MCF 10A (cell line): ENCODE measurements at places on chromosomes 1 and 21. TPM values are rescaled to one million over a fixed set of nuclear protein-coding genes. Genes with fewer than 3 reads are reported as not detected.
A peak's percentile ranks its signal among the peaks of the same experiment; 100 is the strongest.

BMP8B gene
- 0.21 and 0.52 TPM in 2 replicates for total RNA-seq

DIO1 gene
- not detected in 2 replicates for total RNA-seq

DNA sequence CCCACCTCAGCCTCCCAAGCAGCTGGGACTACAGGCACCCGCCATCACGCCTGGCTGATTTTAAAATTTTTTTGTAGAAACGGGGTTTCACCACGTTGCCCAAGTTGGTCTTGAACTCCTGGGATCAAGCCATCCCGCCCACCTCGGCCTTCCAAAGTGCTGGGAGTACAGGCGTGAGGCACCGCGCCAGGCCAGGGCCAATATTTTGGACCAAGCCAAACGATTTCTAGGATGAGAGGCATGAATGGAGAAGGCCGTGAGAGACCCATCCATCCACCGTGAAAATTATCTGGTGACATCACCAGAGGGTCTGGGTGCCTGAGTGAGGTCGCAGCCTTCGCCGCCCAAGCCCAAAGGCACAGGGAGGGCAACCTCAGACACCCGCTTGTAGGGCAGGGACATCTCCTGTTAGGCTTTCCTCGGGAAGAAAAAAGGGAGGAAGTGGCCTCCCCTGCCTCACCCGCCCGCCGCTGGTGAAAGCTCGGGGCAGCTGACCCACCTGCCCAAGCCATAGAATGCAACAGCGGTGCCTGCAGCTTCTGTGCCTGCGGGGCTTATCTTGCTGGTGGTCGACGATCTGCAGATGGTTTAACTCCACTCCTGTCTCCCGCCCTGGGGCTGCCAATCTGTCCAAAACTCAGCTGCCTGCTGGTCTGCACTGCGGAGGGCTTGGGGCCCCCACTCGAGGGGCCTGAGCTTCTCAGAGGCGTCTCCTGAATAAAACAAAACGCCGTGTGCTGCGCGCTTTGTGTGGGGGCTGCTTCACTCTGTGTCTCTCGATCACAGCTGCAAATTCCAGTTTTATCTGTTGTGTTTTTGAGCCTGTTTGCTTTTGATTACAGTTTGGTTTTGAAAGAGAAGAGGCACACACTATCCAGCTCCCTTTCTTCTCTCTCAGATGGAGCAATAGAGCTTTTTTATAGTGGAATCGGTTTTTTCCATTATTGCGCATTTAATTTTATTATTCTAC lies 85.8 kb downstream of the MRPS6 start:
- H3K4me3 ChIP-seq, result no peak overlapping the region
- H3K27ac ChIP-seq, result no peak overlapping the region
- H3K4me1 ChIP-seq, result no peaks in the 10 kb centered on the region
- peaks cover 5% of the 10 kb centered on the region for H3K36me3 ChIP-seq
- no peak for DNase-seq

GRCh38 chr1:43822040-43822690 lies 111.4 kb upstream of the ARTN start:
- peaks cover 29% of the 10 kb centered on the region for H3K4me1 ChIP-seq
- H3K27me3 ChIP-seq, result no peaks in the 10 kb centered on the region
- H3K27ac ChIP-seq, result peak overlapping the region; percentile 68
- peaks cover 11% of the 10 kb centered on the region for H3K36me3 ChIP-seq
- H3K4me3 ChIP-seq, result no peak overlapping the region
- peak; percentile 93 for DNase-seq

DNA sequence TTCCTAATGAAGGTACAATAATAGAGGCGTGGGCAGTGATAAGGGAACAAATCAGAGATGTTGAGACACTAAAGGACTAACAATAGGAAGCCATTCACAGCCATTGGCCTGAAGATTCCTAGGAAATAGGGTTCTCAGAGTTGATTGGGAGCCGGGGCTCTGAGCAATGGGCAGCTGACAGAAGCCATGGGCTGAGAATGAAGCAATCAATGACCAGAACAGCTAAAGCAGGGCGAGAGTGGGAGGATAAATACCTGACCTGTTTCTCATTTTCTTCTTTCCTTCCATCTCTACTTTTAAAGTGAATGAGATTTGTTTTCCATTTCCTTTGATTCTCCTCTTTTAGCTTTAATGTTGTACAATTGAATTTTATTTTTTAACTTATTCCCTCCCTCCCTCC lies 774.7 kb upstream of the ADGRL4 start:
- H3K36me3 ChIP-seq, result no peaks in the 10 kb centered on the region
- no peaks in the 10 kb centered on the region for H3K27me3 ChIP-seq
- peak; percentile 1 for DNase-seq
- H3K4me3 ChIP-seq, result no peak overlapping the region

DNA sequence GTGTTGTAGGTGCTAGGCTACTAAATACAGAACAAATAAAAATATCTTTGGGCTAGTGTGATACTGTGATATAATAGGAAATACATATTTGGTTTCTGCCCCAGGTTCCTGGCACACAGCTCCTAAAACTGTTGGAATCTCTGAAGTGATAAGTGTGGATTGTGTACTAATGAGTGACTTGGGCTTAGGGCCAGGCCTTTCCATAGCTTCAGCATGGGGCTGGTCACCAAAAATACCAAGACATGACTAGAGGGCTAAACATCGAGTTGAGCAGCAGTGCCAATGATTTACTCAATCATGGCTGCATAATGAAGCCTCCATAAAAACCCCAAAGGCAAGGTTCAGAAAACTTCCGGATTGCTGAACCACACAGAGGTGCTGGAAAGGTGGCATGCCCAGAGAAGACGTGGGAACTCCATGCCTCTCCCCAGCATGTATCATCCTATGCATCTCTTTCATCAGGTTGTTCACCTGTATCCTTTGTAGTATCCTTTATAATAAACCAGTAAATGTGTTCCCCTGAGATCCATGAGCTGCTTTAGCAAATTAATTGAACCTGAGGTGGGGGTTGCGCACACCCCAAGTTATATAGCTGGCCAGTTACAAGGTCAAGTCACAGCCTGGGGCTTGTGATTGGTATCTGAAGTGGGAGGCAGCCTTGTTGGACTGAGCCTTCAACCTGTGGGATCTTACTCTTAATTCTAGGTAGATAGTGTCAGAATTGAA lies 51.6 kb downstream of the ZMYM4 start:
- H3K4me3 ChIP-seq, result no peak overlapping the region
- peaks cover 22% of the 10 kb centered on the region for H3K4me1 ChIP-seq
- no peaks in the 10 kb centered on the region for H3K27me3 ChIP-seq

DNA sequence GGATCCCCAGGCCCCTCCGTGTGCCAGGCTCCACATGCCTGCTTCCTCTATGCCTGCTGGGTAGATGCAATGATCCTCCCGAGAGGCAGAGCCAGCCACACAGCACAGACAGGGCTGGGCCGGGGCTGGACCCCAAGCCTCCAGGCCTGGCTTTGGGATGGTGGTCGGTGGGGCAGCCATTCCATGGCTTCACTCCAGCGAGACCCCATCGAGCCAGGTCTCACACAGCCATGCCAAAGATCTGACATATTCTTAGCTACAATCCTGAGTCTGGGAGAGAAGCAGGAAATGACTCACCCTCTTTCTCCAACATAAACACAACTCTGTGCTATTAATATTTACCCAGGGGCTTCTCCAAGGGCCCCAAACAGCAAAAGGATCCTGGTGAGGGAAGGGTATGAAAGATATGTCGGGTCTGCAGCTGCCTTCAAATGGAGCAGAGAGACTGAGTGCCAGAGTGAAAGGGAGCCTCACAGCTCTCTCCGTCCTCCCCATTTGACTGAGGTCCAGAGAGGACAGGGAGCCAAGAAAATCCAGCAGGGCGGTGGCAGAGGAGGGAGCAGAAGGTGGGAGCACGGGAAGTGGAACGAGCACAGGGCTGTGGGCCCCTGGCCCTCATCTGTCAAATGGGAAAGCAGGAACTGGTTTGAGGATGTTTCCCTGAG lies 639.5 kb downstream of the MATN1 start:
- H3K27ac ChIP-seq, result peak overlapping the region; percentile 63
- no peaks in the 10 kb centered on the region for H3K36me3 ChIP-seq

KDF1 gene
- 5.1 and 8.8 TPM in 2 replicates for total RNA-seq

DNA sequence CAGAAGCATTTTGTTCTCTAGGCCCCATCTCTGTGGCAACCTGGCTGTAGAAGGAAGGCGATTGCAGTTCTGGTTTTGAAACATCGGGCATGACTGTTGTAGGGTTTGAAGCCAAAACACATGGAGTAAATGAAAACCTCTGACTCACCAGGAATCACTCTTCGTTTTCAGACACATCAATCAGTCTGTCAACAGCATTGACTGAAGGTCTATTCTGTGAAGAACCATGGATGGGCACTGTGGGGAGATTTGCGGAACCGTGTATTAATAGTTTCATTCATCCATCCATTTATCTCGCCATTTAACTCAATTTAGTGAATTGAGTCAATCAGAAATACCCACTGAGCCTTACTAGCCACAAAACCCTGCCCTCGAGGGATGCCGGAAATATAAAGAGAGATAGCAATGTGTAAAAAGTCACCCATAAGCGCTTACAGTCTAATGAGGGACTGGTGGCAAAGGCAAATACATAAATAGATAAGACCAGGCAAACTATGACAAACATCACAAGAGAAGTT lies 364.6 kb upstream of the PROX1 start:
- DNase-seq, result peak; percentile 34
- no peaks in the 10 kb centered on the region for H3K36me3 ChIP-seq
- H3K27ac ChIP-seq, result no peak overlapping the region
- H3K27me3 ChIP-seq, result no peaks in the 10 kb centered on the region

ANGPTL1 gene
- total RNA-seq, result not detected in 2 replicates

DNA sequence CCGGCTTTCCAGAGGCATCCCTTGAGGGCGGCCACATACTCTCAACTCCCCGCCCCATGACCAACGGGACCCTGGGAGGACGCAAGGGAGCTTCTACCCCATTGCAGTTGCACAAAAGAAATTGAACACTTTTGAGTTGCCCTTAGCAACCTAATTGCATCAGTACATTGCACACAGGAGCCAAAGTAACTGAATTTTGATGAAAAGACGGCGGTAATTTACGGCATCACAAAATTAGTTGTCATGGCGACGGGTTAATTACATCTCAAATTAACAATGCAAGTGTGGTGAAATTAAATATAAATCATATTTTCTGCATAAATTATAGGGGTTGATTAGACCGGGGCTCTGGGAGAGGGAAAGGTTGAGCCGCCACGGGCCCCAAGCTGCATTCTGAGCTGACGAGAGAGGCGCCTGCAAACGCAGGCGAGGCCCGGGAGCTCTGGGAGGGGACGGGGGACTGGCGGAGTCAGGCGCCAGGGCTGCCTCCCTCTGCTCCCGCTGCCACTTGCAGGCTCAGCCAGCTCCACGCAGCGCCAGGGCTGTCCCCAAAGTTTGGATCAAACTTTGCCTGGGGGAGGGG lies 61.4 kb downstream of the CASZ1 start:
- H3K27me3 ChIP-seq, result no peaks in the 10 kb centered on the region
- H3K4me3 ChIP-seq, result no peak overlapping the region
- DNase-seq, result no peak
- H3K36me3 ChIP-seq, result no peaks in the 10 kb centered on the region
- no peaks in the 10 kb centered on the region for H3K4me1 ChIP-seq
- H3K27ac ChIP-seq, result no peak overlapping the region

DNA sequence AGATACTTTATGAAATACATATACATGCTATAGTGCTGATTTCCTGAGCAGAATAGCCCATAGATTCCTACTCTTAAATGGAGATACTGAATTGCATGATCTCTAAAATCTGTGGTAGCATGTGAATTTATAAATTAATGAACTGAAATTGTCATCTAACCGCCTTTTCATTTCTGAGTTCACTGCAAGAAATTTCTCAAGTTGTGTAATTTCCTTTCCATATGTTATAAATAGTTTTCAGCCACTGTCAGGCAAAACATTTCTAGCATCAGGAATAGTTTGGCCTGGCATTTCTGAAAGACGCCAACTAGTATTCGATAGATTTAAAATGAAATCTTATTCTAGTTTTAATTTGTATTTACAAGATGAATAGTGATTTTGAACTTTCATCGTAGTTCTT lies 310.1 kb downstream of the USH2A start:
- H3K27me3 ChIP-seq, result peaks cover 94% of the 10 kb centered on the region
- H3K27ac ChIP-seq, result no peak overlapping the region
- no peak for DNase-seq
- no peaks in the 10 kb centered on the region for H3K36me3 ChIP-seq

DNA sequence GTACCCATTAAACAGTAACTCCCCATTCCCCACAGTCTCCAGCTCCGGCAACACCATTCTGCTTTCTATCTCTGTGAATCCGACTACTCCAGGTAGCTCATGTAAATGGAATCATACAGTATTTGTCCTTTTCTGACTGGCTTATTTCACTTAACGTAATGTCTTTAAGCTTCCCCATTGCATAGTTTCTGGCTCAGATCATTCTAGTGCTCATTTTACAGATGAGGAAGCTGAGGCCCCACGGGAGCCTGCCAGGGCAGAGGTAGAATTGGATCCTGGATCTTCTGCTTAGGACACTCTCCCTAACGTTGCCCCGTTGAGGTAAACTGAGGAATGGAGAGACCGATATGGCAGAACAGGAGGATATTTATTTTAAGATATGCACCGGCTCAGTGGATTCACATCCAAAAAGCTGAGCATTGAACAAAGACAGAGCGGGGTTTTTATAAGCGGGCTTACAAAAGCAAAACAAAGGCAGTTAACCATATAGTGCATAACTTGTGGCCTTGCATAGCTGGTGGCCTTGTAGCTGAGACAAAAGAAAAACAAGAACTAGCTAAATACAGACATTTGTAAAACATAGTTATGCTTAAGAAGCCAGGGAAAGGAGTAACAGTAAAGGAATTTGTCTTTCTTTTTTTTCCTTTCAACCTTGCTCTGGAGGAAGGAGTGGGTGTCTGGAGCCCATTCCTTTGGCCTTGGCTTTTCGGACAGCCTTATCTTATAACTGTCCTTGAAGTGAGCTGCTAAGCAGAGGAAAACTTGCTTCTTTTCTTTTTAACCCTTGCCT lies 15.3 kb upstream of the KLHDC8A start:
- no peaks in the 10 kb centered on the region for H3K27me3 ChIP-seq
- H3K36me3 ChIP-seq, result no peaks in the 10 kb centered on the region
- H3K4me3 ChIP-seq, result no peak overlapping the region
- no peak overlapping the region for H3K27ac ChIP-seq
- DNase-seq, result no peak

DNA sequence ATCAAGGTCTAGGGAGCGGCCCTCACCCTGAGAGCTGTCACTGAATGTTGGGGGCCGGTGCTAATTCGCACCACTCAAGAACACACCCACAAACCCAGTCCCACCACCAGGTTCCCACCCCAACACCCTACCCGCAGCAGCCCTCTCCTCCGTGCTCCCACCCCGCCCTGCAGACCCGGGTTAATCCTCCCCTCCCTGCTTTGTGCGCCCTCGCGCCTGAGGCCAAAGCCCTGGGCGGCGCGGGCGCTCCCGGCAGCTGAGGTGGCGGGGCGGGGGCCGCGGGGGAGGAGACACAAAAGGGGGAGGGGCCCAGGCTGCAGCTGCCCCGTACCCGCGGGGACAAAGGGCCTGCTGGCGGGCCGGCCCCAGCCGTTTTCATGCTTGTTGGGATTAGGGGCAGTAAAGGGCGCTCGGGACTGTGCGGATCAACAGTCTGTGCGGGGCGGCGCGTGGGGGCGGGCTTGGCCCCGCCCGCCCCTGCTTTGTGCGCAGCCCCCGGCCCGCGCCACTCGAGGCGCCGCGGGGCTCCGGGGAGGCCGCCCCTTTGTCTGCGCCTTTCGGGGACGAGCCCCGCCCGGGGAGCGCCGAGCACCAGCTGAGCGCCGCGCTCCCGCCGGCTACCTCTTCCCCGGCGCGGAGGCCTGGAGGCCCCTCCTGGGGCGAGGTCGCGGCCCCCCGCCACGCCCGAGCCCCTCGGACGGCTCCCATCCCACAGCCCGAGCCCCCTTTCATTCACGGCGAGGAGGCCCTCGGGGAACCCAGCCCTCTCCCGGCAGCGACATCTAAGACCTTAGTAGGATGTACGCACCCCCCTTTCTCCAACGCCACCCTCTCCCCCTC lies 10.9 kb downstream of the C1orf216 start:
- peaks cover 9% of the 10 kb centered on the region for H3K4me1 ChIP-seq
- peak overlapping the region; percentile 58 for H3K4me3 ChIP-seq
- H3K36me3 ChIP-seq, result no peaks in the 10 kb centered on the region
- no peak overlapping the region for H3K27ac ChIP-seq
